ENCODE measurements at places on chromosomes 2 and 18. TPM values are rescaled to one million over a fixed set of nuclear protein-coding genes. Genes with fewer than 3 reads are reported as not detected.
A peak's percentile ranks its signal among the peaks of the same experiment; 100 is the strongest.

Gene WDR54
- 28.0 TPM for total RNA-seq

Gene REG1B
- total RNA-seq, result not detected

DNA sequence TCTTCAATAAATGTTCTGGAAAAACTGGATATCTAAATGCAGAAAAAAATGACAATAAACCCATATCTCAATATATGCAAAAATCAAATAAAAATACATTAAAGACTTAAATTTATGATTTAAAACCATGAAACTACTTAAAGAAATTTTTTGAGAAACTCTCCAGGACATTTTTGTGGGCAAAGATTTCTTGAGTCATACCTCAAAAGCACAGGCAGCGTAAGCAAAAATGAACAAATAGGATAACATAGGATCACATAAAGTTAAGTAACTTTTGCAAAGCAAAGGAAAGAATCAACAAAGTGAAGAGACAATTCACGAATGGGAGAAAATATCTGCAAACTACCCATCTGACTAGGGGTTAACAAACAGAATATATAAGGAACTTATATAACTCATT, 1545.5 kb downstream of the SUCLG1 start:
- no peaks in the 10 kb centered on the region for H3K27me3 ChIP-seq
- H3K4me1 ChIP-seq, result no peaks in the 10 kb centered on the region
- no peaks in the 10 kb centered on the region for H3K36me3 ChIP-seq
- DNase-seq, result no peak

- H3K27ac ChIP-seq, result no peak overlapping the region
- H3K4me1 ChIP-seq, result no peaks in the 10 kb centered on the region
- no peak for DNase-seq
- H3K36me3 ChIP-seq, result no peaks in the 10 kb centered on the region
Measured at GRCh38 chr2:85255813-85256594, 71.8 kb downstream of the TGOLN2 start.

DNA sequence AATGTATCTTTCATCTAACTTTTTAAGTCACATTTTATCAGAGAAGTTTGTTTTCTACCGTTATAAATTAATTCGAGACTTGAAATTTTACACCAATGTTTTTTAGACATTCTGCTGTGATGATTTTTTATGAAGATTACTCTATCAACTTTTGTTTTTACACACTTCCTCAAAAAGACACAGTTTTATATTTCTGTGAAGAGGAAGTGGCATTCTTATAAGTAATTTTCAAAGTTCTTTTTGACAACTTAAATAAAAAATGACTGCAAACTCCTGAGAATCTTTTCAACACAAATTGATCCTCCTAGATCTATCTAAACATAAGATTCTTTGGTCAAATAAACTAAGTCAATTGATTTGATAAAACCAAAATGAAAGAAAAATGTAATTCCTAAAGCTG, 13.7 kb downstream of the ANKRD44 start:
- peaks cover 55% of the 10 kb centered on the region for H3K4me1 ChIP-seq
- no peak overlapping the region for H3K4me3 ChIP-seq
- peak overlapping the region; percentile 92 for H3K27ac ChIP-seq
- no peaks in the 10 kb centered on the region for H3K27me3 ChIP-seq
